ENCODE measurements at places on chromosomes 7 and 10.

DNA sequence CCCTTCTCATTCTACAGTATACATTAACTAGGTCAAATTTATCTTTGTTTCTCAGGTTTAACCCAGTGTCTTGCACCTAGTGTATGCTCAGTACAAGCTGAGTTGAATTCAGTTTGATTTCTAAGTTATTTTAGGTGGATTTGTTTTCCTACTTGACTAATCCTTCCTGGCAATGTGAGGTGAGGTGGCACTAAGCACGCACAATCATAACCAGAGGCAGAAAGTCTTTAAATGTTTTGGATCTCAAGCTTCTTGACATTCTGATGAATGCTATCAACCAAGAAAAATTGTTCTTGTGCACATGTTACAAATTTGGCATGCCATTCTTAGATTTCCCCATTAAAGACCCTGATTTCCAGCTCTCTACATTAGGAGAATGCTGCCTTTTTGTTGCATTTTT is 3.2 kb downstream of the BZW2 start:
- DNase-seq, result peak; percentile 33

- DNase-seq, result no peak
Observed at GRCh38 chr7:130750755-130751154, 16.7 kb upstream of the KLF14 start.

- no peak for DNase-seq
Observed at GRCh38 chr10:88253-88652, 39.2 kb upstream of the TUBB8 start.

GRCh38 chr10:100816671-100817070 is 71.3 kb downstream of the PAX2 start:
- DNase-seq, result peak; percentile 8

- DNase-seq, result no peak
Observed at GRCh38 chr10:63132651-63133055, 475 bp upstream of the NRBF2 start.

GRCh38 chr7:95622859-95623258 is 26.5 kb upstream of the PDK4 start:
- no peak for DNase-seq

GRCh38 chr7:131945313-131945911 is 389.0 kb upstream of the PODXL start:
- DNase-seq, result peak; percentile 55

- DNase-seq, result peak; percentile 25
Observed at GRCh38 chr10:107548301-107548700, 383.8 kb upstream of the SORCS1 start.

GRCh38 chr7:137081321-137082093 is 213.1 kb downstream of the CHRM2 start:
- peak; percentile 96 for DNase-seq

- no peak for DNase-seq
Observed at GRCh38 chr10:99235658-99236626, at the start of gene HPSE2. Gene HPSE2 (minus strand): TSS chr10:99235852.

Data from EH (cell line).